Smooth muscle cell of the brain vasculature (primary cell): ENCODE measurements at places on chromosomes 1 and 21.

DNA sequence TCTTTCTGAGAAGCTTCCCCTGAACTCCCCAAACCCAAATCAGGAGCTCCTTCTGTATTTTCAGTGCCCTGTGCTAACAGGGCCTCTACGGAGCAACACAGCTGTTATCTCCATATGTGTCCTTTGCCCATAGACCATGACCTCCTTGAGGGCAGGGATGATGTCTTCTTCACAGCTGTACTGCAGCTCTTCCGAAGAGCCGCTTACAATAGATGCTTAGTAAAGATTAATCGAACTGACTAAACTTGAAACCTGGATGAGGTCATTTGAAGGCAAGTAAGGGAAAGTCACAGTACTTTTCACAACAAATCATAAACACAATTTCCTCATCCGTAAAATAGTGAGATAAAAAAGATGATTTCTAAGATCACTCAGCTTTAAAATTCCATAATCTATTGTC lies 4.4 kb upstream of the KCNN3 start:
- DNase-seq = no peak

DNA sequence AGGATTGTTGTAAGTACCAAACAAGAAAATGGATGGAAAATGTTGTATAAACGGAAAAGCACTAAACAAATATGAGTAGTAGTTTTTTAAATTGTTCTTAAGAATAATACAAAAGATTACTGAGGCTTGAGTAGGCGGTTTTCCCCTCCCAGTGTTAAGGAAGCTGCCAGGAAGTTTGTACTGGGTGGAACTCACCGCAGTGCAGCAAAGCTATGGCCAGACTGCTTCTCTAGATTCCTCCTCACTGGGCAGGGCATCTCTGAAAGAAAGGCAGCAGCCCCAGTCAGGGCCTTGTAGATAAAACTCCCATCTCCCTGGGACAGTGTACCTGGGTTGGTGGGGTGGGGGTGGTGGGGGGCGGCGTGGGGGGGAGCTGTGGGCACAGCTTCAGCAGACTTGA lies 58.7 kb downstream of the XCL2 start:
- DNase-seq = no peak

DNA sequence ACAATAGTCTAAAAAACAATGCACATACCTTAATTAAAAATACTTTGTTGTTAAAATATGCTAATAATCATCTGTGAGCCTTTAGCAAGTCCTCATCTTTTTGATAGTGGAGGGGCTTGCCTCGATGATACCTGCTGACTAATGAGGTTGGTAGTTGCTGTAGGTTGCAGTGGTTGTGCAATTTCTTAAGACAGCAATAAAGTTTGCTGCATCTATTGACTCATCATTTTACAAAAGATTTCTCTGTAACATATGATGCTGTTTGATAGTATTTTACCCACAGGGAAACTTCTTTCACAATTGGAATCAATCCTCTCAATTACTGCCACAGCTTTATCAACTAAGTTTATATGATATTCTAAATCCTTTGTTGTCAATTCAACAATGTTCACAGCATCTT lies 7.6 kb downstream of the C1orf87 start:
- no peak for DNase-seq

GRCh38 chr1:19120070-19120469 lies 90.0 kb downstream of the UBR4 start:
- no peak for DNase-seq

- DNase-seq = no peak
Observed at GRCh38 chr21:25579226-25580013, 27.9 kb downstream of the MRPL39 start.

DNA sequence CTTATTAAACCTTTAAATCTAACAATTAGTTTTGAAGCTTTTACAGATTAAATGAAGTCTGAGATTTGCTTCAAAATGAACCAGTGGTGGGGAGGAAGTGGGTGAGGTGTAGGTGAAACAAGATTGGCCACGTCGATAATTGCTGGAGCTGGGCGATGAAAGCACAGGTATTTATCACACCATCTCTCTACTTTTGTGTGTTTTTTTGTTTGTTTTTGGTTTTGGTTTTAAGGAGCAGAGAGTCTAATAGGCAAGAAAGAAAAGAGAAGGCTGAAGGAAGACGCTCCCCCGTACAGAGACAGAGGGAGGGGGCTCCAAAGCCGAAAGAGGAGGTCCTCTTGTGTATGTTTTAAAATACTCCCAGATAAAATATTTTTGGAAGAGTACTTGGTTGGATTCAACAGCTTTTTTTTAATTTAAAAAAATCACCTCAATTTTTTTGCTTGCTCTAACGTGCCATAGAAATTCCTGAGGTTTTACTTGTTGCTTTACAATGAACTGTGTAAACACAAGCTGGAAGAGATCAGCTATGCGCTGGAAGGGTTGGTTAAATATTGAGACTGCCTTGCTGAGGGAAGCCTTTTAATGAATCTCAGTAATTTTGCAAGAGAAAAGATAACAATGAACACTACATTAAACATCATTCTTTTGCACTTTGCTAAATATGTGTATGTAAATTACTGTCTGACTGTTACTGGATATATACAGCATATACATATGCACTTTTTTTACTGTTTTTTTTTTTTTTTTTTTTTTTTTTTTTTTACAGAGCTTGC lies 6.7 kb upstream of the LGALS8 start:
- DNase-seq = no peak

DNA sequence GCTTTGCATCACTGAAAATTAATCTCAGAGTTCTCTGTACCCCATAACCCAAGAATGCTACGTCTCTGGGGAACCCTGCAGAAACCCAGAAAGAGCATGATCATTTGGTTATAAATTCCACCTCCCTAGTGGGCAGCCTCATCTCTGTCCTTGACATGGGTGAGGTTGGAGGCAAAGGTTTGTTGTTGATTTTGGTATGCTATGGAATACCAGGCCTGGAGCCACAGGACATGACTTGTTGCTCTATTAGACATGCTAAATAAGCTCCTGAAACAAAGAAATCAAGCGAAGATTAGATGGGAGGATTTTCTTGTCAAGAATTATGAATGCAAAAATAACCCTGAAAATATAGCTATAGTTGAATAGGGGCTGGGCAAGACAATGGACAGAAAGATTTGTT lies 197.4 kb upstream of the CAMK1G start:
- DNase-seq = no peak

DNA sequence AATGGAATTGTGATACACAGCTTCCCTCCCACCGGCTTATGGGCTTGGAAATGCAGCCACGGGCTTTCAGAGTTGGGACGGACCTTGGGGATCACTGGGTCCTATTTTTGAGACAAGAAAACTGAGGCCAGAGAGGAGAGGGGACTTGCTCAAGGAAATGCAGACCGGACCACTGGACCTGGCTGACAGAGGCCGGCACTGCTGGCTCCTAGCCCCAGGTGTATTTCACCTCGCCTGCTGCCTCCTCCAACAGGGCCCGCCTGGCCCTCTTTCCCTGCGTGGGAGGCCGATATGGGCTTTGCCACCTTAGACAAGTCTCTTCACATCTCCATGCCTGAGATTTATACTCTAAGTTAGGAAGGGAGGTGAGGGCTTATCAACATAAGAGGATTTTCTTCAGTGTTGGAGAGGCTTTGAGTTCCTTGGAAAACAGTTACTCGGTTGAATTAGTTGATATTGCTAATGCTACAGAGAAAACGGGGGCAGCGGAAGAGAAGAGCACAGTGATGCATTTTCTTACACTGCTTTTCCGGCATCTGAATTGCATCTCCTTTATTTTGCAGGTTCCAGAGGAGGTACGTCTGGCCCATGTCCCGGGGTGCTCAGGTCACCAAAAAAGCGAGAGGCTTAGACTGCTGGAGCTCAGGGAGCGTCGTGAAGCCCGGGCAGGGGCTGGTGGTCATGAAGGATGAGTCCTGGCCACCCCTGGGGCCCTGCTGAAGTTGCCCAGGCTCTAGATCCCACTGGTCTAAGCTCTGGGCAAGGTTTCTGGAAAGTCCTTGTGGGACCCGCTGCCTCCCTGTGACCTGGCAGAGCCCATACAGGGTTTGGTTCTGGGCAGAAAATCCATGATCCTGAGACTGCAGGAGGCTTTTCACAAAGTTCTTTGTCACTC lies 44.7 kb downstream of the CAPN2 start:
- DNase-seq = no peak

DNA sequence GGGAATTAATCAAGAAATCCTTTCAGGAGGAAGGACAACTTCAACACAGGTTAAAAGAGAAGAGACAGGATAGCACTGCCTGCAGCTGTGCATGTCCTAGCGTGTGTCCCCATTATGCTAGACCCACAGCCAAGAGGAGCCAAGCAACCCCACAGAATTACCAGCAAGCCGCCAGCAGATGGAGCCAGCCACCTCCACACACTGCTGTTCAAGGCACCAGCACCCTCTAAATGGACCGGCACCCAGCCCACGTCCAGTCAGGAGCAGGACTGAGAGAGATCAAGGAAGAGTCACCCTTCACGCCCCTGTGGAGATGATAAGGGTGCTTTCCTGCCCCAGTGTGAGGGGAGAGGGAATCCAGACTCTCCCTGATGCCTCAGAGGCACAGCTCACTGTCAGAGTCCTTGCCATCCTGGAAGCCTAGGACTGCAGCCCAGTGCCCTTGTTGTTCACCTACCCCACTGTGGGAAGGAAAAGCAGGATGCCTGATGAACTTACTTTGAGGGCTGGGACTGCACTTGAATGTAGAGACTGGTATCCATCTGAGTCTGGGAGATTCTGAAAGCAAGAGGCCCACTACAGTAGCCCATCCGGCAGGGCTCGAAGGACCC lies 37.1 kb upstream of the CTTNBP2NL start:
- no peak for DNase-seq

GRCh38 chr1:66380452-66381212 lies 153.3 kb upstream of the SGIP1 start:
- no peak for DNase-seq

DNA sequence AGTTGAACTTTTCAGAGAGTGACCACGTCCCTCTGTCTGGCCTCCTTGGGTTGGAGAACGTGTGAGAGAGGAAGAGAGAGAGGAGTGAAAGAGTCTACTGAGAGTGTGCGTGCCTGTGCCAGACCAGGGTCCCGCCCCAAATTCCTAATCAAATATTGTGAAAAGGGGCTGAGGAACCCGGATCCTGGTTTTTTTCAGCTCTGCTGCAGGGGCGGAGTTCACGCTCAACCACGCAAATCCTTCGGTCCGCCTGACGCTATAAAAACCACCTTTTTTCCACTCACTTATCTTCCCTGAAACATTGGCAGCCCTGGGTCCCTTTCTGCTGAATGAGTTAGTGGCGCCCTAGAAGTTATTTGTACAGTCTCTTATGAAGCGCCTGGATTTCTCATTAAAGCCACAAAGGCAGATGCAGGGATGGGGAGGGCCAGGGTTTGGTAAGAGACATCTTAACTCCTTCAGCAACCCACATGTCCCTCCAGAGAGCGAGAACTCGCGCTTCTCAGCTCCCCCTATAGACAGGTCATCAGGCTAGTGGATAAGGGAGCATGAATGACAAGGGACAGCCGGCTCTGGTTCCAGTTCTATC lies at the start of gene FMOD:
Gene FMOD (minus strand): TSS at position 86 of the 589 bp plus-strand sequence. CDS start 2,852 bp downstream, outside the sequence.
- no peak for DNase-seq

DNA sequence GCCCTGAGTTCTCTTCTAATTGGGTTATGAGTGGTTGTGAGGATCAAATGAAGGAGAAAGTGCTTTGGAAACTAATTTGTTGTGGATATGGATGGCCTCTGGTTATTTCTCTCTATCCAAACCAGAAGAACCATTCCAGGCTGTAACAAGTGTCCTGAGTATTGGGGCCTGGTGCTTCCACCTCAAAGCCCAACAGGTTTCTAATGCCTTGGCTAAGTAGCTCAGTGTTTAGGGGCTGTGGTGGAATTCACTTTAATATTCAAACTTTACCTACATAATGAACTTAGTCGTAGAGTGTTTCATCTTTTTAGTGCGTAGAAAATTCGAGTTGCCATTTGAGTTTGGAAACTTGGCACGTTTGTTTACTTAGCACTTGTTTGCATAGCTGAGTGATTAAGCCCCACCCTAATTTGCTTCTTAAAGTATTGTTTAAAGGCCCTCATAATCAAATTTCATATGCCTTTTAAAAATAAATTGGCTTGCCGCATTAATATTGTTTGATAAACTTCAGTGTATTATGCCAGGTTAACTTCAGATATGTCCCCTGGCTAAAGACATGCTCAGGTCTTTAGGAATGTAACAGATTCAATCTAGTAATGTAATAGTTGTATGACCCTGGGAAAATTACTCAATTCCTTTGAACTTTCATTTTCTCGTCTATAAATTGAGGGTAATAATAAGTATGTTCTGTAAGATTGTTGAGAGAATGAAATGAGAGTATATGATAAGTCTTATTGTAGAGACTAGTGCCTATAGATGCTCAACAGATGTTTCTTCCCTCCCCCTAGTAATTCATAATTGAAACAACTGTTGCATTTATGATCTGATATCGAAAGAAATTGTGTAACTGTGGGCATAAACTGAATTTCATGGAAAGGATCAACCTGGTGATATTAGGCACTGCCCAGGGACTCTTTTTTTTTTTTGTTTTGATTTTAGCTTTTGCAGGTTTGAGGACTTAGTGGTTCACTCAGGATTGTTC lies 1.6 kb downstream of the AGO4 start:
- no peak for DNase-seq

DNA sequence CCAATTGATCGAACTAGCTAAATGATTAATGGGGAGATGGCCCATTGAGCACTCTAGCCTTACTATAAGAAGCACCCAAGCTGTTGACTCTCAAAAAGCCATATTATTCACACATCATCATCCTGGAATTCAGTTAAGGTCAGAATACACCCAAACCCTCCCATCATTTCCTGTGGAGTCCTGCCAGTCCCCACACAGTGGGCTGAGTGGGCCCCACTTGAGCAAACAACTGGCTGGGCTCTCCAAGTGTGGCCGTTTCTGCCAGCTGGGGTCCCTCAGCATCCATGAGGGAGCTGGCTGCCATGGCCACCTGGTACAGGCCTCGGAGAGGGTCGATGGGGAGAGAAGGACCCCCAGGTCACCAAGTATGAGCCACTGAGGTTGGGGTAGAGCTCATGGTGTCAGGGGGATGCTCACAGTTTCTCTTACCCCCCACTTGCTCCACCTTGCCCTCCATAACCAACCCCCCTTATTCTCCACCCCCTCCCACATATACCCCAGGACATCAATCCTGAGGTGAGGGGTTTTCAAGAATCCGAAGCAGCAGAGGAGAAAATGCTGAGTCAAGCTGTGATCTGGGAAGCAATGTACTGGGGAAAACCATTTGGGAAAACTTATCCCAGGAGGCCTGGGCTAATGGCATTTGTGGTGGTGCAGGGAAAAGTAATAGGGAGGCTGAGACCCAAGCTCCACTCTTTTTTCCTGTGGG lies 60.3 kb downstream of the UBE2T start:
- DNase-seq = no peak

DNA sequence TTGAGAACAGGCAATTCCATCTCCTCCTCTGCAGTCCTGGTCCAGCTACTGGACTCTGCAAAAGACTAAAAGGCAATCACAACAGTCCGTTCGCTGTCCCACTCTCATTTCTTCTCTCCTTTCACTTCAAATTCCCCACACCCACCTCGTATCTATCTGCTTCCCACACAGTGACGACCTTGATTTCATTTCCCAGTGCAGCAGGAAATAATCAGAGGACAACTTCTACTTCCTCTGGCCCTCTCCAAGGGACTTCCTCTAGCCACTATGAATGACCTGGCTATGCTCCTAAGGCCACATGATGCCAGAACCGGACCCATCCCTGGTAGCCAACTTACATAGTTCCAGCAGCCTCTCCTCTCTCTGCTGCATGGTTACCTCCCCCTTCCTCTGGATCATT lies 8.0 kb downstream of the NOL9 start:
- no peak for DNase-seq
